Fibroblast of villous mesenchyme (primary cell): ENCODE measurements at places on chromosomes 5 and 9. TPM values are rescaled to one million over a fixed set of nuclear protein-coding genes. Genes with fewer than 3 reads are reported as not detected.

- DNase-seq, result no peak
Measured at GRCh38 chr5:2131196-2131595, 248.5 kb upstream of the IRX4 start.

DNA sequence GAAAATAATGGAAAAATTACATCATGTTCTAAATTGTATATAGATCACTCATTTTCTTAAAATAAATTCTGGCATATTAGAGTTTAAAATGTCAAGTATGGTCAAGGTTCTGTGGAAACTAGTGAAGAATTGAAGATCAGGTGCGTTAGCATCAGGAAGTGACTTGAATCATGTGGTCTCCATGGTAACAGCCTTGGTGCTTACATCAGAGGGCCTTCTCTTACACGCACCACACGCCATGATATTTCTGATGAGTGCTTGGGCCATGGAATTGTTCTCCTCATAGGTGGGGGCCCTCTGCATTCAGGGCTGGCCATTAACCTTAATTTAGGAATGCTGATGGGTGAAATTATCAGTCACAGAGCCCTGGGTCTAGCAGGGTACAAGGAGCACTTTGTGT, 288.1 kb upstream of the EFNA5 start:
- DNase-seq, result no peak

- DNase-seq, result no peak
Measured at GRCh38 chr9:114431770-114432169, 44.0 kb upstream of the AKNA start.

DNA sequence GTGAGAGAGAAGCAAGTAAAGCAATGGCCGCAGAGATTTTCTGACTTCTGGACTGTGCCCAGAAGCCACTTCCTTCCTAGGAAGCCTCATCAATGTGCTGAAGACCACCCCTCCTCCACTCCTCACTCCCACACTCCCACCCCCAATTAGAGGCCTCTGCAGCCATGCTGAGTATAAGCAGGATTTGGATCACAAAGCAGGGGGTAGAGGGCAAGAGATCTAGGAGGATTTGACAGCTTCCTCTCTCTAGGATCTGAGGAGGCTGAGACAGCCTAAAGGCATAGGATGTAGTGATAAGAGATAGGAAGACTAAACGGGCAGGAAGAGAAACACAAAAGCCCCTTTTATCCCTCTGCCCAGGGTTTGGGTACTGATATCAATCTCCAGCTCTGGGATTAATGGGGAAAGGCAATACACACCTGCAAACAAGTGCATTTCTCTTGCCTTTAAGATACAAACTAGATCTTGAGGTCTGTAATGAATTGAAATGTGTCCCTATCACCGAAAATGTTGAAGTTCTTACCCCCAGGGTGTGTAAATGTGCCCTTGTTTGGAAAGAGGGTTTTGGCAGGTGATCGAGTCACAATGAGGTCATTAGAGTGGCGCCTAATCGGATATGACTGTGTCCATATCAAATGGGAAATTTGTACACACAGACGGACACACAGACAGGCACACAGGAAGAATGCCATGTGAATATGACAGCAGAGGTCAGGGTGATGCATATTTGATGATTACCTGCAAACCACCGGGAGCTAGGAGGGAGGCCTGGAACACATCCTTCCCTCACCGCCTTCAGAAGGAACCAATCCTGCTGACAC, 28.5 kb downstream of the KCNV2 start:
- no peak for DNase-seq

DNA sequence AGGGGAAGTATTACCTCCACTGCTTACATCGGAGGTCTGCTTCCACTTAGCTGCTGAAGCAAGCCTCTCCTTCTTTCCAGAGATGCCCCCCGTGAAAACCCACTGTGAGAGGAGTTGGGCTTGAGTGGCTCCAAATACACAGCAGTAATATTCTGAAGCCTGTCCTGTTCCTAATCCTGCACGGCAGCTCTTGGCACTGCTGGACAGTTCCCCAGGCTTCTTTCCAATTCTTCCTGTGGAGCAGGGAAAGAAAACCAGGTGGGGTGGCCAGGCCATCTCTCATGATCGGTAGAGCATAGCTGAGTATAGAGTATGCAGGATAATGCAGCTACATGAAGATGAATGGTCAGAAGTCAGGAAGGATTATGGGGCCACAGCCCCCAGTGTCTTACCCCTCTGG, 335.3 kb downstream of the MARCHF11 start:
- no peak for DNase-seq

DNA sequence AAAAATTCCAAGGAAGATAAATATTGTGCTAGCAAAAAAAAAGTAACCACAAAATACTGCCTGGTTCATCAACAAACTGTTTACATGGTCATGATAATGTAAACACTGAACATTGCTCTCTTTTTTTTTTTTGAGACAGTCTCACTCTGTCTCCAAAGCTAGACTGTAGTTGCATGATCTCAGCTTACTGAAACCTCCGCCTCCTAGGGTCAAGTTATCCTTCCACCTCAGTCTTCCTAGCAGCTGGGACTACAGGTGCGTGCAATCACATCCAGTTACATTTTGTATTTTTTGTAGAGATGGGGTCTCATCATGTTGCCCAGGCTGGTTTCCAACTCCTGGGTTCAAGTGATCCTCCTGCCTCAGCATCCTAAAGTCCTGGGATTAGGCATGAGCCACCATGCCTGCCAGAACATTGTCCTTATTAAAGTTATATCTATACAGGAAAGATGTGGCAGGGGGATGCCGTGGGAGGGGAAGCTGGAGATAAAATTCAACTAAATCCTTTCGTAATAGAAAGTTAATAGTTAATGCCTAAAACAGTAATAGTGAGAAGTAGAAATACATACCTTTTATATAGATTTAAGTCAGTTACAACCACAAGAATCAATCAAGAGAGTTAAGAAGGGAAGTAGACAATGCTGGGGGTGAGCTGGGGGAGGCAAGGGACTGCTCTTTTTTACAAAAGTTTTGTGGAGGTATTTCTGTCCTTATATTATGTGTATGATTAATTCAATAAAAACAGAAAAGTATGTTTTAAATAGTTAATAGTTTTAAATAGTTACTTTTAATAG, 52.3 kb downstream of the RGMB start:
- DNase-seq, result no peak

GRCh38 chr5:40312205-40312604, 367.5 kb upstream of the PTGER4 start:
- DNase-seq, result no peak

GRCh38 chr9:34891386-34891785, 66.7 kb upstream of the PHF24 start:
- no peak for DNase-seq

- DNase-seq, result no peak
Measured at GRCh38 chr9:22528485-22528884, 81.9 kb downstream of the DMRTA1 start.

DNA sequence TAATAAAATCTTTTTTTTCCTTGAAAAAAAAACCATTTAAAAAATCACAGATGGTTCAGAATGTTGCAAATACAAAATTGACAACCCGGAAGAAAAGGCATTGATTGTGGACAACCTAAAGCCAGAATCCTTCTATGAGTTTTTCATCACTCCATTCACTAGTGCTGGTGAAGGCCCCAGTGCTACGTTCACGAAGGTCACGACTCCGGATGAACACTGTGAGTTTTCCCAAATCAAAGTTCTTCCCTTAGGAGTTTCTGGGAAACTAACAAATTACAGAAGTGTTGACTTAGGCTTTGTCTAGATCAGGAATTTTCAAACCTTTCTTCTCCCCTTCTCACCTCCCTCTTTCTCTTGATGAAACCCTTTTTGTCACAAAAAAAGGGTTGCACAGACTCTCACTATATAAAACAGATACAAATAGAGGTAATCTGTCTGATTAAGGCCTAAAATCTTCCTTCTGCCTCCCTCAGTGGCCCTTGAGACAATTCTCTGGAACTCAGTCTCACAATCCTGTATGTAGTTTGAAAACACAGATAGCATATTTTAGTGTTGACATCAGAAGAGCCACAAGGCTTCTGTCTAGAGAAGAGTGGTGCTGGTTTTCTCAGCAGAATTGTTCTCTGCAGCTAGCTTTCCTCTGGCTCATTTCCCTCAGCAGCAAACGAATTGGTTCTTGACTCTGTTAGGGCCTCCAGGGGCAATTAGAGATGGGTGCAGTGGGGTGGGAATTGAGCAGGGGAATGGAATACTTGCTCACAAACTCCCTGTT, 79.5 kb downstream of the OSMR start:
- peak; percentile 66 for DNase-seq

DNA sequence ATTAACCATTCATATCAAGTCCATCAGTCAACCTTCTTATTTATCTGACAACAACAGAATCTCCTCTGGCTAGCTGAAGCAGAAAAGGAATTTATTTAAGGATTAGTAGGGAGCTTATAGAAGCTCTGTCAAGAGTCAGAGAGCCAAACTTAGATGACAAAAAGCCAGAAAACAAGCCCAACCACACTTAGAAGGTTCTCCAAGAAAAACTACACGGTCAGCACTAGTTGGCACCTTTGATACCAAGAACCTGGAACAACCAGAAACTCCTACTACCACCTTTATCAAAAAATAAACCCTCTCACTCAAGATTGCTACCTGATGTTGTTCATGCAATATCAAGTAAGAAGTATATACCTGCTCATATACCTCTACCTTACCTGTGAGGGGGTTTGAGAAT, 36.9 kb downstream of the RANBP6 start:
- DNase-seq, result no peak

DNA sequence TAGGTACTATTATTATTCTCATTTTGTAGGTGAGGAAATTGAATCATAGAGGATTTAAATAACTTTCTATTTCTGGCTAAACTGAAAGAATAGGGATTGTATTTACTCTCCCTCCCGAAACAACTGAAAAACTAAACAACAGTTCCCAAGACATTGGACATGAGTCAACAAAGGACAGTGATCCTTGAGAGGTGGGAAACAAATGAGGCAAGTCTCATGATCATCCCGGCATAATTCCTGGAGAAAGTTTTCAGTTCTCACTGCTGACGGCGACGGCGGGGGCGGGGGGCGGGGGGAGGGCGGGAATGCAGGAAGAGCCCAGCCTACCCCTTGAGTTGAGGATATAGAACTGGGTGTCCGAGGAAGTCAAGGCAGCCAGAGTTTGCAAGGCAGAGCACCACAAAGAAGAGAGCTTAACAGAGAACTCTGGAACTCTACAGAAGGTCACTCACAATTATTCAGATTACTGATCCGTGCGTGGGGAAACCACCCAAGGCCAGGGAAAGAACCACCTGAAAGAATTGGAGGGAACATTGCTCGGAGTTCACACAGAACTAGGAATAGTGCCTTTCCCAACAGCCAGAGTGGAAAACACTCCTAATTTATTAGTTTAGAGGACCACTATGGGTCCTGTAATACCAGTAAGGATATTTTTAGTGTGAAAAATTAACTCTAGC, 27.4 kb upstream of the WHRN start:
- peak; percentile 4 for DNase-seq

GRCh38 chr9:125911861-125912644, 164.9 kb downstream of the PBX3 start:
- no peak for DNase-seq

GRCh38 chr9:9920425-9921060, 692.3 kb downstream of the PTPRD start:
- DNase-seq, result no peak

DNA sequence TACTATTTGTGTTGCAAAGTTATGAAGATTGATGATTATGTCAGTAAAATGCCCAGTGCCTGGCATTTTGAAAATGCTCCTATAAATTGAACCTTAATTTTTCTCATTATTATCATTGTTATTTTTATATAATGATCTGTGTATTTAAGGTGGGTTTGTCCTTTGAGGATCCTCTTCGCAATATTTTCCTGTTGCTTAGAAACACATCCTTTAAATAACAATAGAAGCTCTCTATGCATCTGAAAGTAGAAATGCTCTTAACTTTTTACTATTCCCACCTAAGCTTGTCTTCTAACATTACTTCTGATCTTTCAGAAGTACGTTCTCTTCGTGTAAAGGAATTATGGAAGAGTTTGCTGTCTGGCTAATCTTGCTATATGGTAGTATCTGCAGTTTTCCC, 214.7 kb upstream of the TLX3 start:
- no peak for DNase-seq

DNA sequence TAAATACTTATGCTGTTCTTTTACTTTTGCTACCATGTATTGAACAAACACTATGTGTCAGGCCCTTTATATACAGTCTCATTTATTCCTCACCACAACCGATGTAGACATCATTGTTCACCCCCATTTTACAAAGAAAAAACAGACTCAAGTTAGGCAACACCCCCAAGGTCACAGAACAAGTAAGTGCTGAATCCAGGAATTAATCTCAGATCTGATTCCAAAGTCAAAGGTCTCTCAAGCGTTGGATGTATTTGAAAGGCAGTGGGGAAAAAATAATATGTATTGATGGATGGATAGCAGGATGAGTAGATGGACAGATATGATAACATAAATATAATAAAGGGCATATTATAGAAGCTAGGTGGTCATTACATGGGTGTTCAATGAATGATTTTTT, 85.1 kb upstream of the VLDLR start:
- DNase-seq, result no peak

DNA sequence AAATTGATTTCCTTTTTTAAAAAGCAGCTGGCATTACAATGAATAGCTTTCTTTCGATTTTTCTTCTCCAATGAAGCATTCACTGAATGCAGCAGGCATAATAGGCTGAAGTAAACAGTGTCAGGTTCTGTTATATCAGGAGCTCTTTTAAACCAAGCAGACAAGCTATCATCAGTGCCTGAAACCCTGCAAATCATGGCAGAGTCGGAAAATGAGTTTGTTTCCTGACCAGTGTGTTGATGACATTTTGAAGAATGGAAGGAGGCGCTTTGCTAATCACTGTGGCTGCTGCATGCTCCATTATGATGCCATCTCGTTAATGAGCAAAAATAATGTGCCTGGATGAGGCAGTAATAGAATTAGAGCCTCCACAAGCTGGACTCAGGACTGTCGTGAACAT, 284.5 kb downstream of the ZNF608 start:
- no peak for DNase-seq

DNA sequence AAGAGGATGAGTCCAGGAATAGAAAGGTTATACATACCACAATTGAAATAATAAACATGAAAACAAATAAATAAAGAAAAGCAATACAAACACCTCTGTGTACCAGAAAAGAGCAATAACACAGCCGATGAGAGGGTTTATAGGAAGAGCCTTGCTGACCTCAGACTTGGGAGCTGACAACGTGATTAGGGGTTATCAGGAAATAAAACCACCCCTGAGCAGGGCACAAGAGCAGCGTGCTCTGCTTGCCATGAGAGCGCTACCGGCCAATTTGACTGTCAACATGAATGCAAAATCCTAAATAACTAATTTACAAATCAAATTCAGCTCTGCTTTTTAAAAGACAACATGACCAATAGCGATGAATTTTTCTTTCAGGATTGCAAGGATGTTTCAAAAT, 2.6 kb upstream of the FREM1 start:
- DNase-seq, result no peak

- peak; percentile 82 for DNase-seq
Measured at GRCh38 chr5:147530530-147531389, 20.9 kb upstream of the DPYSL3 start.

- DNase-seq, result no peak
Measured at GRCh38 chr5:145345511-145346287, 489.4 kb downstream of the PRELID2 start.

GRM6 gene
- total RNA-seq, result not detected in 2 replicates

ORM2 gene
- not detected in 2 replicates for total RNA-seq

FBXO4 gene
- total RNA-seq, result 11.2 and 14.5 TPM in 2 replicates

FAM53C gene
- 34.1 and 46.6 TPM in 2 replicates for total RNA-seq

SCGB3A2 gene
- total RNA-seq, result not detected in 2 replicates

MARCHF11 gene
- total RNA-seq, result not detected in 2 replicates

SLC45A2 gene
- under 0.01 TPM in 1 of 2 replicates, not detected in the other for total RNA-seq

PTGER4 gene
- total RNA-seq, result 4.3 and 8.7 TPM in 2 replicates

IFNB1 gene
- total RNA-seq, result not detected in 2 replicates

DNAH5 gene
- total RNA-seq, result 0.97 and 1.3 TPM in 2 replicates

TRIM14 gene
- 9.3 and 13.4 TPM in 2 replicates for total RNA-seq

INSYN2B gene
- 11.0 and 12.5 TPM in 2 replicates for total RNA-seq

PCDHGA2 gene
- 2.6 and 3.0 TPM in 2 replicates for total RNA-seq

TMEM174 gene
- total RNA-seq, result not detected in 2 replicates

GNA14 gene
- total RNA-seq, result 1.3 and 6.5 TPM in 2 replicates

RGS7BP gene
- total RNA-seq, result 0.32 TPM in 1 of 2 replicates, not detected in the other
